ENCODE measurements at places on chromosomes 12 and 14.

DNA sequence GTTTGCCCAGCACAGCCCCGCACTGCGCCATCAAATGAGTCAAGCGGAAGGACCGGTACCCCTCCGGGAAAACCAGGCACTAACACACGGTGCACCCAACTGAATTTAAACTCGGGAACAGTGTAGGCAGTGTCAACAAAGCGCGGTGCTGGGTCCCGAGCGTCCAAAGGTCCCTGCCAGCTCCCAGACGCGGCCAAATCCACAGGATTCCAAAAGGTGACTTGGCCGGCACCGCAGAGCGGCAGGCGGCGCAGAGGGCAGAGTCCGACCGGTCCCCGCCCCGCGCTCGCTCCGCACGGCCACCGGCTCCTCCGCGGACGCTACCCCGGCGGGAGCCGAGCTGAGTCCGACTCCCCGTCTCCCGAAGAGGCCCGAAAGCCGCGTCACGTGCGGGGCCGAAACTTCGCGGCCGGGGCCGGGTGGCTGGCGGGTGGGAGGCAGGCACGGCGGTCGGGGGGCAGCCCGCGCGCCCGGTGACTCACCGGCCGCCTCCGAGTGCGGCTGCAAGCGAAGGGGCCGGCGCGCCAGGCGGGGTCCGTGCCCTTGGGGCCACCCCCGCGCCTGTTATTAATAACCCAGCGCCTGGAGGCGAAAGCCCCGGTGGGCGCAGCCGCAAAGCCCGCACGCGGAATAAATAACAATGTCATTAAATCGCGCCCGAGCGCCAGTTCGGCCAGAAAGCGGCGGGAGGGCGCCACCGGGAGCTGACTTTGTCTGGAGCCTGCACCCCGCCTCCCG is 863 bp downstream of the DENND5B start:
- DNase-seq, result no peak

GRCh38 chr12:52521175-52521567 is 977 bp upstream of the KRT5 start:
- no peak for DNase-seq

DNA sequence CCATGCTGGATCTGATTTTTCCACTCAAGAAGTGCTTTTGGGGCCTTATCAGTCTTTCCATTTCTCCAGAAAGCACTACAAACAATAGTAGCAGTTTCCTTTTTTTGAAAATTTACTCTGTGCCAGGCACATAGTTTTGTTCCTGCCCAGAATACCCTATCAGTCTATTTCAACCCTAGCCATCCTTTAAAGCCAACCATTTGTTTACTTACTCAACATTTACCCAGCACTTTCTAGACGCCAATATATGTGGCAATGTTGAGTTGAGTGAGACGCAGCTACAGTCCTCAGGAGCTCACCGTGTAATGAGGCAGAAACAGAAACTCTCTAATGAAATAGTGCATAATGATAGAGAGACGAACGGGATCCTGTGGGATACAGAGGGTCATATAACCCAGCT is 32.9 kb upstream of the CHST11 start:
- DNase-seq, result no peak

DNA sequence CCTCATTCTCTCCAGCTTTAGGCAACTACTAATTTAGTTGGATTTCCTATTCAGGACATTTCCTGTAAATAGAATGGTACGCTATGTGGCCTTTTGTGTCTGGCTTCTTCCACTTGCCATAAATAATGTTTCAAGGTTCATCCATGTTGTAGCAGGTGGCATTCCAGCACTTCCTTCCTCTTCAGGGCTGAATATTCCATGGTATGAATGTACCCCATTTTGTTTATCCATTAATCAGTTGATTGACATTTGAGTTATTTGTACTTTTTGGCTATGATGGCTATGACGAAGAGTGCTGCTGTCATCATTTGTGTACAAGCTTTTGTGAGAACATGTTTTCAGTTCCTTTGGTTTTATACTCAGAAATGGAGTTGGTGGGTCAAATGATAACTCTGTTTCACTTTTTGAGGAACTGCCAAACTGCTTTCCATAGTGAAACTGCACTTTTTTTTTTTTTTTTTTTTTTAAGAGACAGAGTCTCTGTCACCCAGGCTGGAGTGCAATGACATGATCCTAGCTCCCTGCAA is 6.5 kb upstream of the CDK2AP1 start:
- DNase-seq, result no peak

DNA sequence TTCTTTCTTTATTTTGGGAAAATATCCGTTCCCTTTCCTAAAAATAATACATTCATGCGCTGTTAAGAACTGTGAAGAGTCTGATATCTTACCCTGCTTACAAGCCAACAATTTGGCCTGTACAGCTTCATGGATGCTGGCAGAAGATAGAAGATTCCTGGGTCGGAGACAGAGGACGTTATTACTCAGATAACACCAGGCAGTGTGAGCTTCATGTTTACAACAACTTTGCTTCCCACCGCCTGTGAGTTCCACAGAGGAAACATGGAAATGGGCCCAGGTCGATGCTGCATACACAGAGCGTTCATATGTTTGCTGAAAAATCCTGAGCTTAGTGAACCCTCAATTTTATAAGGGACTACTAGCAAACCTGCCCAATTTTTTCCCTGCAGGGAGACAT is 705.6 kb upstream of the SEL1L start:
- DNase-seq, result no peak

GRCh38 chr12:92096346-92097136 is 49.1 kb downstream of the BTG1 start:
- DNase-seq, result no peak

DNA sequence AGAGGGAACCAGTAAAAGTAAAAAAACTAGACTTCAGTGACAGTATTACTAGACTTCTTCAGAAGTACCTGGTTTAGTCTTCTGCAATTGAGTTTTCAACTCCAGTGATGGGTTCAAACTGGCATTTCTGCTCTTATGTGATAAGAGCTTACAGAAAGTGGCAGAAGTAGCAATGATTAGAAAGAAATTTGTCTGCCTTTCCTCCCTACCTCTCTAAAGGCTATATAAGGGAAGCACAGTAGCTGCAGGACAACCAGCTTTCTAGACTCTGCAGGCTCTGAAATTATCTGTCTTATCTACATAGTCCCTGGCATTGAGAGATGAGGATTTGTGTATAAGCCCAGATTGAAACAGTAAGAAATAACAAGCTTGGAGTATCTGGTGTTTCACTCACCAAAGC is 107.5 kb downstream of the DAAM1 start:
- DNase-seq, result no peak

GRCh38 chr12:18951218-18951617 is 178.3 kb upstream of the PLEKHA5 start:
- DNase-seq, result no peak

GRCh38 chr12:7959701-7960121 is 23.7 kb upstream of the SLC2A3 start:
- DNase-seq, result peak; percentile 77

DNA sequence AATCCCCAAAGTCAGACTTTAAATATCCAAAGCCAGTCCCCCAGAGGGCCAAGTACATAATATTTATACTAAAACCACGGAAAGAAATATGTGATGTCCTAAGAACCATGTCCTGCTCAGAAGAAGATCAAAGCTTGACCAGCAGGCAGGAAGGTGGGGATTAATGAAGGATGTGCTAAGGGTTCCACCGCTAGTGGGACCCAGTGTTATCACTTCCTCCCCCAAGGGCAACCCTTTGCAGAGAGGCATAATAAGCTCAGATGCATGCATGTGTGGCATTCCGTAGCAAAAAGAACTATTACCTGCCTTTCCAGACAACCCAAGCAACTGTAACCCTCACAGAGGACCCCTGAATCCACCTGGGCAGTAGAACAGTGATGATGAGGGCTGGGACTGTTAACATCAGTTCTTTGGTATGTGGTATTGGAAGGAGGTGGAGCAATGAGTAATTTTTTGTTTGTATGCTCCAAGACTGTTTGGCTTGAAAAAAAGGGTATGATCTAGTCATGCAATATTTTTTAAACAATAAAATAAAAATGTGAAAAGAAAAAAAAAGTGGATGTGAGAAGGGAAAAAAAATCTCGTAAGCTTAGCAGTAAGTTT is 71.7 kb upstream of the ETV6 start:
- DNase-seq, result no peak

- DNase-seq, result no peak
Observed at GRCh38 chr14:65098586-65098985, 3.7 kb downstream of the MAX start.

DNA sequence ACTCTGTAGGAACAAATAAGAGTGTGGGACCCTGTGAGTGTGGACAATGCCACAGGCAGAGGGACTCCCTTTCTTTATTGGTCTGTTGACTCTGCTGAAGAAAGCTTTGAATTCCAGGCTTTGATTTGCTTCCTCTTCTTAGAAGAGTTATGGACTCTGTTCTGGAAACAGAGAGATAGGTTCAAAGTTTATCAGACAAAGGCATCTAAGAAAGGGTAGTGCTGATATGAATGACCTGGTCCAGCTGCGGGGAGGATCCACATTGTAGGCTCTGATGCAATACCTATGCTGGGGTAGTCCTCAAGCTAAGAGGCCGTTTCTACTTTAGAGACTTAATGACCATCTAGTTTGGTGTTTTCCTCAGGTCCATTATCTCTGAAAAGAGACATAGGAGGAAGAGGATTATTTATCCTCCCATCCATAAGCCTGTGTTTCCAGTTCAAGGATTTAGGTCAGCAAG is 10.7 kb upstream of the IKZF4 start:
- DNase-seq, result no peak

- no peak for DNase-seq
Observed at GRCh38 chr12:109951136-109951535, 45.0 kb downstream of the GIT2 start.

GRCh38 chr12:63124778-63125177 is 26.2 kb downstream of the AVPR1A start:
- DNase-seq, result no peak

- DNase-seq, result no peak
Observed at GRCh38 chr14:60196291-60196690, 31.1 kb upstream of the DHRS7 start.

GRCh38 chr14:97177016-97177415 is 379.8 kb downstream of the VRK1 start:
- DNase-seq, result peak; percentile 31

DNA sequence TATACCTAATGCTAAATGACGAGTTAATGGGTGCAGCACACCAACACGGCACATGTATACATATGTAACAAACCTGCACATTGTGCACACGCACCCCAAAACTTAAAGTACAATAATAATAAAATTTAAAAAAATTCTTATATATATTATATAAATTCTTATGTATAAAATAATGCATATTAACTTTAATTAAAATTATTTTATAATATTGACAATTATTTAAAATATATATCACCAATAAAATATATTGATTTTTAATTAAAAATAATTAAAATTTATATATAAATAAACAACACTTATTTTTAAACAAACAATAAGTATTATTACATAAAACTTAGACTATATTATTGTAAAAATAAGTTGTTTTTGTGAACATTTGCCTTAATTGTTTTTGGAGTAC is 188.8 kb downstream of the SYT1 start:
- no peak for DNase-seq

GRCh38 chr12:99029511-99030271 is 384.6 kb downstream of the APAF1 start:
- DNase-seq, result no peak

- no peak for DNase-seq
Observed at GRCh38 chr14:63205044-63205575, 867 bp downstream of the RHOJ start.

DNA sequence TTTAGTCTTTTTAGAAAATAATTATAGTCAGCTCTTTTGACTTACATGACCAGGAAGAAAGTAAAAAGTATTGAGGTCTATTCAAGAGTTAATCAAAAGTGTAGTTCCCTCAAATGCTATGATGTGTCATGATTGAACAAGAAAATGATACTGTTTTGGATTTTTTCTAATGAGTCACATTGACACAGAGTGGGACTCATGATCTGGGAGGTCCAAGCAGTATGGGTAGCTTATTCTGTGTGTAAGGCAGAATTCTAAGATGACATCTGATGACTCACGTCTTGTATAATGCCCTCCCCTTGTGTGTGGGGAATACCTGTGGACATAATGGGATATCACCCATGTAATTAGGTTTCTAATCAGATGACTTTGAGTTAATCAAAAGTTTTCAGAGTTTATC is 178.1 kb upstream of the DDHD1 start:
- DNase-seq, result no peak

- DNase-seq, result no peak
Observed at GRCh38 chr14:91205459-91205858, 39.0 kb downstream of the GPR68 start.

DNA sequence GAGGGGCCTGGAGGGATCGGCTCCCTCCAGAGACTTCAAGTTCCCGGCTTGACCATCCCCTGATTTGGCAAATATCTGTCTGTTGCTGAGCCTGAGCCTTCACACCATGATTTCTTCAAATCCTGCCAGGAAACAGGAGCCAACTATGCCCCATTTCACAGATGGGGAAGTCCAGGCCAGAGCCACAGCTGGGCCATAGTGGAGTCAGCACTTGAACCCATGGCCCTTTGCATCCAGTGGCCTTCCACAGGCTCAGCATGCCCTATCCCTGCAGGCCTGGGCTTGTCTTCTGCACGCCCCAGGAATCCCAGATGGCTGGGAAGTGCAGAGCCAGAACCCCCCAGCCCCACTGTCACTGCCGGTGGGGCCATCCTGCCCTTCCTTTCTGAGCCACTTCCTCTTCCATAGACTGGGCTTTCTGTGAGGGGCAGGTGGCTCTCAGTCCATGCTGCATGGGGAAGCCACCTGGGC is 44.9 kb downstream of the CYP46A1 start:
- DNase-seq, result no peak

DNA sequence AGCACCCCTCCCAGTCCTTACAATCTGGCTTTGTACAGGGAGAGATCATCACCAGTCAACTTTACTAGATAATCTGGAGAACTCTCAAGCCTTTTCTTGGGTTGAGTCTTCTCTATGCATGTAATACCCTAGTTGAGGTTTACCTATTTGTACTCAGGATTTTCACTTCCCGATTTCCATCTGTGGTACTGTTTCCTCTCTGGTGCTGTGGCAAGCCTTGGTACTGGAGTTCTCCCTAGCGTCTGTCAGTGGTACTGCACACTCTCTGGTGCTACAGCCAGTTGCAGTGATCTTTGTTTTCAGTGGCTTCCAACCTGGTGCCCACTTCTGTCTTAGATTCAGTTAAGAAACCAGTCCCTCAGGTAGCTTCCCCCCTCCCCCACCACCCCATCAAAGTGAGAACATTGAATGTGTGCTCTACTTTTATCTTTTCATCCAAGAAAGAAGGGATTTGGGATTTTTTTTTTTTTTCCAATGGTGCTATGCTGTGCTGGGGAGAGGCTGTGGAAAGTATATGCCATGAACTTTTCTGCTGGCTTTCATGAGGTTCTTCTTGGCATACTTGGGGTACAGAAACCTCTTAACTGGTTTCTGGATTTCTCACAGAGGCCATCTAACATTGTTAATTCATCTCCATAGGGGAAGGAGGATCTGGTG is 69.4 kb upstream of the EVL start:
- DNase-seq, result peak; percentile 46

GRCh38 chr12:48001505-48002413 is 2.5 kb downstream of the COL2A1 start:
- no peak for DNase-seq

DNA sequence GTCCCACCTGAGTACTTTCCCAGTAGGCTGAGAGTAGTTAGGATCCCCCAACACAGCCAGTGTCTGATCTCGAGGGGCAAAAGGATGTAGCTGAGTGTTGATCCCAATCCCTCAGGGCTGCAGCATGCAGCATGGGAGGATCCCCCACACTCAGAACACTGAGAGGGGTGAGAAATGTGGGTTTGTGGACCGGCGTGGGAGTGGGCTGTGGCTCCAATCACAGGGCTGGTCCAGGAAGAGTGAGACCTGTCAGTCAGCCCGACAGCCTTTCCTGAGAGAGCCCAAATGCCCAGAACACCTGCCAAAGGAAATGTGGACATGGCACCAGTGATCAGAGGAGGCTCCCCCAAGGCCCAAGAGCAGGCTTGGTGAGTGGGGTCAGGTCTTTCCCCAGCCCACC is 228.3 kb upstream of the MGAT4C start:
- no peak for DNase-seq

Data from CD4-positive, alpha-beta T cell (primary cell).